Fibroblast of skin of right biceps (primary cell): ENCODE measurements at places on chromosomes 2 and 18.

DNA sequence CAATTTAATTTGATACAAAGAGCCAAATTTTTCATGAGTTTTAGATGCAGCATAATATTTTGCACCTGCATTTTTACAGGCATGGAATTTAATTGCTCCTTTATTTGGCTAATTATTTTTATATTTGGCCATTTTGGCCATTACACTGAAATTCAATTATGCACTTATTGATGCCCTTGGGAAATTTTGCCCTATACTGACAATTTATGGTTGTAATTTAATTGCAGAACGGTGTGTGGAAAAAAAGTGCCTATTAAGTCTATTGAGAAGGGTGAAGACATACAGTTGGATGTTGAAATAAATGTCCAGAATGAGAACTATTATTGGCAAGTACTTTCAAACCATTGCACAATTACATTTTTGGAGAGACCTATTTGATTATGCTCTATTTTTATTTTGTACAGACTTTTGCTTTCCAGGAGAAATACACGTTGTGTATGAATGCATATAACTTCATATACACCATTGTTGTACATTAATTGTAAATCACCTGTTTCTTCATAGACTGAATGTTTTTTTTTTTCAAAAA lies 1319.3 kb upstream of the CDH2 start:
- no peak for DNase-seq

- no peak for DNase-seq
Measured at GRCh38 chr2:162385536-162385935, 41.6 kb downstream of the GCA start.

GRCh38 chr2:1736997-1737480 lies 7.3 kb downstream of the PXDN start:
- DNase-seq, result peak; percentile 92

- peak; percentile 49 for DNase-seq
Measured at GRCh38 chr2:234334151-234334550, 162.7 kb downstream of the ARL4C start.

GRCh38 chr18:37309059-37309458 lies 256.5 kb downstream of the CELF4 start:
- DNase-seq, result peak; percentile 7

DNA sequence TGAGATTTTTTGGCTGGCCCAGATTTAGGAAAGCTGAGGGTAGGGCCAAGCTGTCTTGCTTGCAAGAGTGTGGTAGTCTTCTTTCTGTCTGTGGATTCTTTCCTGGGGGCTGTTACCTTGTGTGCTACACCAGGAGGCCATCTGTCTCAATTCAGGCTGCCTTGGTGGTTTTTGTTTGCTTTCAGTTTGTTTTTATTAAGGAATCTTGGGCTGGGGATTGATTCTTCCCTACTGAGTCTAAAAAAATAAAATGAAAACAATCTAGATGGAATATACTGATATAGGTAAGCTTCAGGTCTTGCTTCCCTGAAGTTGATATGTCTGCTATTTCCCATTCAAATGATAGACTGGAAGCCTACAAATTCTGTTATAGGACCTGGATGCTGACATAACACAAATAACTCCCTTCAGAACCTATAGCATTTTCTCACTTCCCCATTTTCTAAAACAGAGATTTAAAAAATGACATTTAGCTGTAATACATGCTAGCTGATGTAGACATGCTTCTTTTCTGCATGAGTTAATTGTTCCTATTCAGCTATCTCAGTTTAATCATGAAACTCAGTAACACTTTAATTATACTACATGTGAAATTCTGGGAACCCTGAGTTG lies 5.3 kb downstream of the LHCGR start:
- no peak for DNase-seq
